CD4-positive, alpha-beta T cell treated with Interleukin-12 subunit alpha and Interleukin-12 subunit beta, for 1 hour (primary cell): ENCODE measurements at places on chromosomes 13 and 19.

- no peak for DNase-seq
These were observed 198.8 kb downstream of the MYO16 start for GRCh38 chr13:108828086-108828815.

GRCh38 chr13:110772091-110772984, 58.8 kb downstream of the ING1 start:
- DNase-seq = no peak

- DNase-seq = peak; percentile 56
These were observed 4.0 kb downstream of the EBI3 start for GRCh38 chr19:4233282-4233853.

DNA sequence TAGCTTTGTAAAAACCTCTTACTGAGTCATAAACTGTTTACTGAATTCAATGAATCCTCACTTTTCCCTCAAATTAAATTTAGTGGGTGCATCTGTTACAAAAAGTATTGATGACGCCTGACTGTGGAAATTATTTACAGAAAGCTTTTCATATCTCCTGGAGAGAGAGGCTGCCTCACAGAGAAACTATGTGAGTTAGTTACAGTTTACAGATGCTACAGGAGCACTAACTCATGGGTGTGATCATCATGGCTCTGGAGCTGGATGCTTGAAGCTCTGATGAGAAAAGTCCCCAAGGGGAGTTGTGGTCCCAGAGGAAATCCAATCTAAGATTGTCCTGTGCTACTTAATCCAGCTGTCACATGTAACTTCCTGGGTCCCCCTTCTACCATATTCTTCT, 590.8 kb downstream of the LMO7 start:
- no peak for DNase-seq

DNA sequence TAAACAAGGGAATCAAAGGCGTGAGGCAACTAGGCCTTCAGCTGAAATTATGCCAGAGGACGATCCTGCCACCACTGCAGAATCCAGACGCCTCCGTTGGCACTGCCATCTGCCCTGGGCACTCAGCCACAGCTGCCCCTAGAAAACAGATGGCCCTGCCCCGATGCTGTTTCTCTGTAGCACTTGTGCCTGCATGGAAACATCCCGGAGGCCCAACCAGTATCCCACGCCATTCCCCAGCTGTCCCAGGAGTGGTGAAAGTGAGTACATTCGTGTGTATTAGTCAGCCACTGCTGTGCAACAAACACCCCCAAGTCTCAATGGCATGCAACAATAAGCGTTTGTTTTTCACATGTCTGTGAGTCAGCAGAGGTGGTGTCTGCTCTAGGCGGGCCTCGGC, 8.9 kb upstream of the CRTC1 start:
- DNase-seq = no peak

GRCh38 chr19:7540761-7541474, 5.4 kb downstream of the PNPLA6 start:
- DNase-seq = no peak

GRCh38 chr19:10812196-10812595, 23.8 kb downstream of the TMED1 start:
- no peak for DNase-seq

- DNase-seq = no peak
These were observed 67.3 kb upstream of the SACS start for GRCh38 chr13:23500849-23501248.

DNA sequence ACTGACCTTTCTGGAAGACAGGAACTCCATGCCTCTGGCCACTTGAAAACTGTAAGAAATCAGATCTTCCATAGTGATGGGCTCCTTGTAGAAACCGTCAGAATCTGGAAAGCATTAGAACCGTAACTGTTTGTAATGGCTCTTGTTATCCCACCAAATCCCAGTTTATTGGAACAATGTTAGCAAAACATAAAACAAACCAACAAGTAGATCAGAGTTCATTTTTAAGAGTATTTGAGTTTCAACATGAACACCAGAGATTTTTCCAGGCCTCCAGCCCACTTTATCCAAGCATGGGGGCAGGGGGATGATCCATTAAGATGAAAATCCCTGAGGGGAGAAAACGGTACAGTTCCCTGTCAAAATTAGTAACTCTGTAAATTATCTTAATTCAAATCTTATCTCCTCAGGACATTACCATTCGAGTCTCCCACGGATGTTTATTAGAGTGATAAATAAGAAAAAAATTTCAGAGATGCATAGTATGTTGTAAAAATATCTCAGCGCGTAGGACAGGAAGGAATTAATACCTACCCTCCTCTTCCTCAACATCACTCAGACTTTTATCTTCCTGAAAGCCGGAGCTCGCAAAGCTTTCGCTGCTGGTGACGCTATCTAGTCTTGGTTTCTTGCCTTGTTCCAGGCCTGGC, 172.5 kb downstream of the FLT1 start:
- no peak for DNase-seq

DNA sequence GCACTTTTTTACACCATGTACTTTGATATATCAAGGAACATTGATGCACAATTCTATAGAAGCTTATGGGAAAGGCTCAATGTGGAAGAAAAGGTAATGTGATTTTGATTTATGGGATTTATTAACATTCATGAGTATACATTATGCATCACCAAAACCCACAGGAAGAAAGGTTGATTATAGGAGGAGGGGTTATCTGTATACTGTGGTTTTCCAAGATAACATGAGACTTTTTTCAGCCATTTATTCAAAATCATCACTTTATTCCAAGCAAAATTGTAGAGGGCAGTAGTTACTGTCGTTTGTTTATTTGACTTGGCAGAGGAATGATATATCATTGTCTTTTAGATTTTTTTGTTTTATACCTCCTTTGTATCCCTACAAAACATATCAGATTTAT, 54.9 kb downstream of the WDFY2 start:
- no peak for DNase-seq

DNA sequence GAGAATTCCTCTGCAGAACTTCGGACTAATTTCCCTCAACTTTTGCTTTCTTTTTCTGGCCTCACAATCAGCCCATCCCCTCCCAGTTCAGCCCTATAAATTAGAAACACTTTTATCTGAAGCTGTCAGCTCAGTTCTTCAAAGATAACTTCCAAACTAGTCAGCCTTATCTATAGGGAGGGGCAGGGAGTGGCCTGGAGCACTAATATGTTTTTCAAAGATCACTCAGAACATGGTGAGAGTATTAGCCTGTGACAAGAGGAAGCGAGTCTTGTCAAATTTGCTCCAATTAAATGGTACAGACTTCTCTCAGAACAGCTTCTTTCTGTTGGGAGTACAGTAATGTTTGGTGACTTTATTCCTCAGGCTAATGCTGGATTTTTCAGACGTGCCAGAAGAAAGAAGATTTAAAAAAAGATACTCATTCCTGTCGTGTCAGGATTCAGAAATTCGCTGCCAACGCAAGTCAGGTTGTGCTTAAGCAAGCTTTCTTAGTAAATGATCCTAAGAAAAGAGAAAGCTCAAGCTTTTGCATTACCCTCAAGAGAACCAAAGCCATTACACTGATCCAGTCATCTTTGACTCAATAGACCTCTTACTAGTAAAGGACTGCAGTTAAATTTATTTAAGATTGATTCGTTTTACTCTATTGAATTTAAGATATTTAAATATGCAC, 1033.6 kb downstream of the SLITRK5 start:
- no peak for DNase-seq

DNA sequence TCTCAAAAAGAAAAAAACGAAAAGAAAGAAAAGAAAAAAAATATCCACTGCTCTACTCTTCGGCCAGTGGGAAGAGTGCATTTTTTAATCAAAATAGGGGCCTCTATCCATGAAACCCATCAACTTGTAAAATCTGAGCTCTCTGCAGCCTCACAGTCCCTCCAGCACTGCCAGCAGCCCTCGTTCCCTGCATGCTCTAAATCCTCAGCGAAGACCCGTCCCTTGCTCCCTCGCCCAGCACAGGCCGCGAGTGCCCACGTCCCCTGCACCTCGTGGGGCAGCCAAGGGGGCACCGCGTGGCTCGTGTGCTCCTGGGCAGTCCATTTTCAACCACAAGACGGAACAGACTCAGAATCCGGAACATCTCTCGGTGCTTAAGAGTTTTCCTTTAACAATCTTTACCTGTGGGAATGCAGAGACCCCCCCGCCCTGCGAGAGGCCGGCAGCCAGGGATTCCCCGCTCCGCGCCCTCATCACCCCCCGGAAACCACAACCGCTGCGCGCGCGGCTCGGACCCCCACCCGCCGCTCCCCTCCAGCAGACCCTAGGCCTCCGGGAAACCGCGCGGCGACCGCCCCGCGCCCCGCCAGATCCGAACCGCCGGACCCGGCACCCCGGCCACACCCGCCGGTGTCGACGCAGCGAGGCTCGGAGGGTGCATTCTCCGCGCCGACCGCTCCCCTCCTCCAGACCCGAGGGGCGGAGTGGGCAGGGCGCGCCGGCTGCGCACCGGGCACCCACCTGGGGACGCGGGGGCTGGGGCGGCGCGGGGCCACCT, 638 bp downstream of the ANKRD27 start:
- DNase-seq = peak; percentile 39

GRCh38 chr19:12052091-12052496, 667 bp downstream of the ZNF878 start:
- DNase-seq = no peak

DNA sequence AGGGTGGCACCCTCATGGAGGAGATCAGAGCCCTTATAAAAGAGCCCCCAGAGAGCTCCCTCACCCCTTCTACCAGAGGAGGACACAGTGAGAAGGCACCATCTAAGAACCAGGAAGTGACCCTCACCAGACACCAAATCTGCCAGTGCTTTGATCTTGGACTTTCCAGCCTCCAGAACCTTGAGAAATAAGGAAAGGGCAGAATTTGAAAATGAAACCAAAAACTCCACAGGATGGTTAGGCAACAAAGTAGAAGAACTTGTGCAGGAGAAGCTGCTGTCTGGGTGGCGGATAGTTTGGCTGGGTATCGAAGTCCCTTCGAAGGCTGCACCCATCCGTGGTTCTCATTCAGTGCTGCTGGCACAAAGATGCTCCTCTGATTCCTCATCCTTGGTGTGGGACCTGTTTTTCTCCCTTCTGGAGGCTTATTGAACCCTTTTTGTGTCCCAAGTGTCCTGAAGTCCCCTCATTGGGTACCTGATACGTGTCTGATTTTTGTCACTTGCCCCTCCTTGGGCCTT, 130.8 kb downstream of the KDM4B start:
- DNase-seq = no peak

- DNase-seq = no peak
These were observed 4.6 kb downstream of the PKN1 start for GRCh38 chr19:14437578-14438140.

- no peak for DNase-seq
These were observed 12.1 kb upstream of the CEACAM3 start for GRCh38 chr19:41784312-41784711.

GRCh38 chr13:113840541-113841352, 23.1 kb downstream of the GAS6 start:
- no peak for DNase-seq

- no peak for DNase-seq
These were observed 11.2 kb upstream of the ZNF681 start for GRCh38 chr19:23769691-23770468.

- no peak for DNase-seq
These were observed 676 bp downstream of the CD320 start for GRCh38 chr19:8307400-8307964.

DNA sequence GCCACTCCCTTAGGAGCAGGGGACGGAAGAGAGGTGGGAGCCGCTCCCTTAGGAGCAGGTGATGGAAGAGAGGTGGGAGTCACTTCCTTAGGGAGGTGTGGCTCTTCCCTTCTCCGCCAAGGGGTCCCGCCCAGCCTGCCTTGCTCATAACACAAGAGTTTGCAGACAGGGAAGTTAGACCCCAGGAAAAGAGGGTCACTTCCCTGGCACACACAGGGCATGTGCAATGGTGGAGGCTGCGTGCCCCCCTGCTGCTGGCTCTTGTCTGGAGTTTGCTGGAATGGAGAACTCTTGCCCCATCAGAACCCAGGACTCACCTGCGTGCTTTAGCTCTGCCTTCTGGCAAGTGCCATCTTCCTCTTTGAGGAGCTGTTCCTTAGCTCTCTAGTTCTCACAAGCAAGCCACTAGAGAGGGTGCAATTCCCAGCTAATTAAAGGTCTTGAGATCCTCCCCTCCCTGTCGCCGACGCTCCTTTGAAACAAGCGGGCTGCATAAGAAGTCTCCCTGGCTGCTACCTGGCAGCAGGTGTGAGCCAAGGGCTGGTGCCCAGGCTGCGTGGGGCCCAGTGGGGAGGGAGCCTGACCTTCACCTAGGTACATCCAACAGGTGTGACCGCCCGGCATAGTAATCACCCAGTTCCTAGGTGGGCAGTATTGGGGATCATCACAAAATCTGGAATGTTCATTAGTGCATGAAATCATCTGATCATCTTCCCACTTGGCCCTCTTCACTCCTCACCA, 281.6 kb downstream of the ZNF536 start:
- no peak for DNase-seq

- DNase-seq = no peak
These were observed 14.8 kb upstream of the ZNF43 start for GRCh38 chr19:21850656-21851255.

- DNase-seq = peak; percentile 64
These were observed 6.9 kb downstream of the KCTD12 start for GRCh38 chr13:76879203-76879882.

GRCh38 chr13:47892374-47892773, 108.7 kb downstream of the SUCLA2 start:
- DNase-seq = no peak

DNA sequence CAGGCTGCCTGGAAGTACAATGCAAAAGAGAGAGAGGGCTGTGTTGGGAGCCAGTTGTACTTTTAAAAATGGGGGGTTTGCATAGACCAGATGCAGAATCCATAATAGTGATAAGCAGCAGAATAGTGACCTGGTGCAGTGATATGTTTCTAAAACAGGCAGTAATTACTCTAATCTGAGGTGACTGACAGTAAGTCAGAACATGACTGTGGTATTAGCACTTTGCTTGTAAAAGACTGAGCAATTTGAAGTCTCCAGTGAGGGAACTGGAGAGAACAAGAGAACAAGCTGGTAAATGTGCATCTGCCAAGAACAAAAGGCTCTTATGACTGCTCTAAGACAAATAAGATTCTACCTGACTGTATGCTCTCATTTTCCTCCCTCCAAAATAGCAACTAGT, 383.4 kb downstream of the ITGBL1 start:
- no peak for DNase-seq

GRCh38 chr19:7445104-7445503, 43.7 kb downstream of the PEX11G start:
- DNase-seq = no peak
